Esophagus (tissue), 2 donors: ENCODE measurements at places on chromosomes 6 and 20. TPM values are rescaled to one million over a fixed set of nuclear protein-coding genes. Genes with fewer than 3 reads are reported as not detected.

The PLTP gene
- polyA plus RNA-seq, result 27.2 TPM

The MTFR2 gene
- 1.7 TPM for polyA plus RNA-seq

The GRM1 gene
- polyA plus RNA-seq, result not detected

The CFAP61 gene
- not detected for polyA plus RNA-seq

The TGM3 gene
- 2,175 TPM for polyA plus RNA-seq

The SFTA2 gene
- polyA plus RNA-seq, result 130 TPM

The PRL gene
- polyA plus RNA-seq, result not detected

The BFSP1 gene
- polyA plus RNA-seq, result 0.80 TPM

The DLL1 gene
- polyA plus RNA-seq, result 15.6 TPM

The ATP9A gene
- 7.5 TPM for polyA plus RNA-seq

The GPX5 gene
- not detected for polyA plus RNA-seq

The CAPN11 gene
- polyA plus RNA-seq, result 0.29 TPM

The TGM2 gene
- polyA plus RNA-seq, result 8.6 TPM

The BEND6 gene
- polyA plus RNA-seq, result 0.08 TPM

The TMEM217 gene
- polyA plus RNA-seq, result 2.6 TPM

The TRIM10 gene
- polyA plus RNA-seq, result not detected

The SGK2 gene
- polyA plus RNA-seq, result 0.73 TPM

The NKAIN2 gene
- 0.02 TPM for polyA plus RNA-seq

The HLA-DMA gene
- polyA plus RNA-seq, result 14.4 TPM

The THBS2 gene
- polyA plus RNA-seq, result 1.6 TPM

The AMD1 gene
- 52.4 TPM for polyA plus RNA-seq

The SLC24A3 gene
- polyA plus RNA-seq, result 6.5 TPM

The PNLDC1 gene
- polyA plus RNA-seq, result 0.02 TPM

The GFOD1 gene
- 4.2 TPM for polyA plus RNA-seq

The DDO gene
- polyA plus RNA-seq, result 0.34 TPM

The GINM1 gene
- polyA plus RNA-seq, result 12.9 TPM

The RIMS1 gene
- 1.0 TPM for polyA plus RNA-seq

The PDE7B gene
- 0.18 TPM for polyA plus RNA-seq

The VSX1 gene
- polyA plus RNA-seq, result not detected
